ENCODE measurements at places on chromosomes 2 and 18.
A peak's percentile ranks its signal among the peaks of the same experiment; 100 is the strongest.

DNA sequence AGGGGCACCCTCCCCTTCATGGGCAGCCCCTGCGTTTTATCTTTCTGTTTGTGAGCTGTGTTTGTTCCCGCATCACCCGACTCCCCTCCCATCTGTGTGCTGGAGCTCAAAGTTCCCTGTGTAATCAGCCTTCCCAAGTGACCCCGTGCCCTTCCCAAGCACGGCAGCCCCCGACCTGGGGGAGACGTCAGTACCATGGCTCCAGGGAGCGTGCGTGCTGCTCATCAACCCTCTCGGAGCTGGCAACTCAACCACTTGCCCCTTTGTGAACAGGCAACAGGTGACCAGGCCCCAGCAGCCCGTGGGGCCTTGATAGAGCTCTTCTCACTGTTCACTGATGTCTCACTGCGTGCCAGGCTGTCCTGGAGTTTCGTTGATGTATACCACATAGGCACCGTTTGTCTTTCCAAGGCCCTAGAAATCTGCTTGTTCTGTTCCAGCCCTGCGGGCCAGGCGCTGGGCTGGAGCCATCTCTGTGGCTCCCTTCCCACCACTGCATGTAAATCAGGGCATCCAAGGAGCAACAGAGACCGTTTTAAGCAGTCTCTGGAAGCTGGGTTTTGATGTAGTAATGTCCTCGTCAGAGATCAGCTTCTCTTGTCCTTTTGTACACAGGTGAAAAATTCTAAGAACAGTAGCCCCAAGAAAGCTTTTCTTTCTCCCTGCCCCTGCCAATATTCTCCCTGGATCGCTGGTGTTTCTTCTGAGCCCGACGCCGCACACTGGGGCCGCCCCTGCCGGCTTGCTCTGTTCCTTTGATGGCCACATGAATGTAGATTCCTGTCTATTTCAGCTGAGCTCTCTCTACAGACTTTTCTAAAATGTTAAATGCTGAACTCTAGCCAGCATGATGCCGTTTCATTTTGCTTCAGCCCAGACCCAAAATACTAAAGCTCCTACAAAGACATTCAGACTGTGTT, 107.0 kb upstream of the PTPRM start:
- DNase-seq, result no peak

- DNase-seq, result no peak
Observed at GRCh38 chr2:70519453-70519852, 34.2 kb downstream of the TGFA start.

- DNase-seq, result no peak
Observed at GRCh38 chr2:24174851-24175277, at the start of gene FAM228A. FAM228A (plus strand) TSS chr2:24175053; CDS start chr2:24175481, 428 bp downstream.

- DNase-seq, result peak; percentile 88
Observed at GRCh38 chr18:51151568-51152511, 45.6 kb downstream of the MEX3C start.

GRCh38 chr18:27094621-27095020, 90.5 kb downstream of the CHST9 start:
- no peak for DNase-seq

- DNase-seq, result no peak
Observed at GRCh38 chr18:21894619-21895367, 154.2 kb downstream of the MIB1 start.

DNA sequence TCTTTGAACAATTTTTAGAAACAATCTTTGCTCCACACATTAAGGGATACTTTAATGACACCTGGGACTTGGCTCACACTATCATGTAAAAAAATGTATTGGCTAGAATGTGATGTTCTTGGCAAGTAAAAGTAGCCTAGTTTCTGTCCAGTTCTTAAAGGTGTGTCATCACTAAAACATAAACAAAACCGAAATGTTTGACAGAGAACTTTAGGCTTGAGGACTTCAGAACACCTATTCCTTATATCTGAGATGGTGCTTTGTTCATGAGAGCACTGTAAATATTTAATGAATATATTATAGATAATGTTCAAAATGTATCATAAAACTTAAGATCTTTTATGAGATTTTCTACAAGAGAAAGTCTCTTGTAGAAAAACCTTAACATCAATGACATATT, 19.8 kb upstream of the HNRNPA3 start:
- no peak for DNase-seq

DNA sequence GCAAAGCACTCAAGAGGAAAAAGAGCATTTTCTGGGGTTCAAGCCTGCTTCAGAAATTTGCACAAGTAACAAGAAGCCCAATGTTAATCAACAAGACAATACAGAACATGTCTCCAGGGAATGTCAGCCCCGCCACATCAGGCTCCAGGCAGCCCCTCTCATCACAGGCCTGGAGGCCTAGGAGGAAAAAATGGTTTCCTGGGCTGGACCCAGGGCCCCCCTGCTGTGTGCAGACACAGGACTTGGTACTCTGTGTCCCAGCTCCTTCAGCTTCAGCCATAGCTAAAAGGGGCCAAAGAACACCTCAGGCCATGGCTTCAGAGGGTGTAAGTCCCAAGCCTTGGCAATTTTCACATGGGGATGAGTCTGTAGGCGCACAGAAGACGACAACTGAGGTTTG, 802.9 kb upstream of the KLHL29 start:
- no peak for DNase-seq

DNA sequence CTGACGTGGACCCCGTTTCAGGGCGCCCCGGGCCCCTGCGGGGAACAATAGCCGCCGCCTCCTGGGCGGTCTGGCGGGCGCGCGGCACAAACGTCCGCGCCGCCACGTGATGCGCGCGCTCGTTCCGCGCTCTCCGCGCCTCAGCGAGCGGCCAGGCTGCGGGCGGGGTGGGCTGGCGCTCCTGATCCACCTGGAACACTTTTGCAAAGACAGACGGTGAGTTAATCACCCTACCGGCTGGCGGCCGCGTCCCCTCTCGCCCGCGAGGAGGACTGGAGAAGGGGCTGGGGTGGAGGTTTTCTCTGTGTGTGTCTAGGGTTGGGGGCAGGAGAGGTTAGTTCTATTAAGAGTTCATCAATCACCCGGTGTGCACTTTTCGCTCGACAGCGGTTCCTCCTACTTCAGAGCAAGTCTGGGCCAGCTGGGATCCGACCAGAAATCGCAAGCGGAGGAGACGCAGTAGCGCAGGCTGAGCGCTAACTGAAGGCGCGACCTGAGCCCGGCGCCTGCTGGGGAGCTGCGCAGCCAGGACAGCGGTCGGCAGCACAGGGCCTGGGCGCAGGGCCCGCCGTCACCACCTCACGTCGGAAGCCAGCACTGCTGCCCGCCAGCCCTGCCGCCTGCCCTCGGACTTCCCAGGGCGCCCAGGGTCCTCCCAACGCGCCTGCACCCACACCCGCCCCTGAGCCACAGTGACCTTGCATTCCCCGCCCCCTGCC, 10.3 kb upstream of the HOXD1 start:
- DNase-seq, result no peak

- DNase-seq, result no peak
Observed at GRCh38 chr2:58770846-58771245, 529.7 kb upstream of the FANCL start.

DNA sequence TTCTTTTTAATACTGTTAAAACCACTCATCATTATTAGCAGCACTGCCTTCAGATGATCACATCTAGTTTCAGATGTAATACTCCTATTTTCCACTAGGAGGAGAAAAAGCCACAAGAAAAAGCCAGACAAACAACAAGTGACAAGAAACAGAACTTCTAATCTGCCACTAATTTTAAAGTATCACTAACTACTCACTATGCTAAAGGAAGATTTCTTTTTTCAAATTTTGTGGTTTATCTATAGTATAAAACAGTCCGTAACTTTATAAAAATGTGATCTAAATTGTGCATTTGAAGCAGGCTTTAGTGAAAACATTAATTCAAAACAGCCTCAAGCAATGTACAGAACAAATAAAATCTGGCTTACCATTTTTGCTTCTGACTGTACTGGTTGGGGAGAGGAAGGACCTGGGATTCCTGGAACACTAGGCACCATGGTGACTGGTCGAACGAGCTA, 56.8 kb downstream of the ATF2 start:
- no peak for DNase-seq

- DNase-seq, result no peak
Observed at GRCh38 chr2:23505984-23506380, 121.0 kb downstream of the KLHL29 start.

GRCh38 chr2:19114754-19115231, 243.6 kb downstream of the OSR1 start:
- DNase-seq, result no peak

DNA sequence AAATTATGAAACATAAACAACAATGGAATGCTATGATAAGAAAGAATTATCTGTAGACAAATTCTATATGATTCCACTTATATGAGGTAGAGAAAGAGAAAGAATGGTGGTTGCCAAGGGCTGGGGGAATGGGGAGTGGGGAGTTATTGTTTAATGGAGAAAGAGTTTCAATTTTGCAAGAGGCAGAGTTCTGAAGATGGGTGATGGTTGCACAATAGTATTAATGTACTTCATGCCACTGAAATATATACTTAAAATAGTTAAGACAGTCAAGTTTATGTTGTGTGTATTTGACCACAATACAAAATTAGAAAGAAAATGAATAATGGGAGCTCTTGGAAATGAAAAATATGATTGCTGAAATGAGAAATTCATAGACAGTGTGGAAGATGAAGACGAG, 22.6 kb upstream of the FAM117B start:
- DNase-seq, result no peak

- no peak for DNase-seq
Observed at GRCh38 chr2:85440729-85441128, 22.2 kb downstream of the SH2D6 start.

DNA sequence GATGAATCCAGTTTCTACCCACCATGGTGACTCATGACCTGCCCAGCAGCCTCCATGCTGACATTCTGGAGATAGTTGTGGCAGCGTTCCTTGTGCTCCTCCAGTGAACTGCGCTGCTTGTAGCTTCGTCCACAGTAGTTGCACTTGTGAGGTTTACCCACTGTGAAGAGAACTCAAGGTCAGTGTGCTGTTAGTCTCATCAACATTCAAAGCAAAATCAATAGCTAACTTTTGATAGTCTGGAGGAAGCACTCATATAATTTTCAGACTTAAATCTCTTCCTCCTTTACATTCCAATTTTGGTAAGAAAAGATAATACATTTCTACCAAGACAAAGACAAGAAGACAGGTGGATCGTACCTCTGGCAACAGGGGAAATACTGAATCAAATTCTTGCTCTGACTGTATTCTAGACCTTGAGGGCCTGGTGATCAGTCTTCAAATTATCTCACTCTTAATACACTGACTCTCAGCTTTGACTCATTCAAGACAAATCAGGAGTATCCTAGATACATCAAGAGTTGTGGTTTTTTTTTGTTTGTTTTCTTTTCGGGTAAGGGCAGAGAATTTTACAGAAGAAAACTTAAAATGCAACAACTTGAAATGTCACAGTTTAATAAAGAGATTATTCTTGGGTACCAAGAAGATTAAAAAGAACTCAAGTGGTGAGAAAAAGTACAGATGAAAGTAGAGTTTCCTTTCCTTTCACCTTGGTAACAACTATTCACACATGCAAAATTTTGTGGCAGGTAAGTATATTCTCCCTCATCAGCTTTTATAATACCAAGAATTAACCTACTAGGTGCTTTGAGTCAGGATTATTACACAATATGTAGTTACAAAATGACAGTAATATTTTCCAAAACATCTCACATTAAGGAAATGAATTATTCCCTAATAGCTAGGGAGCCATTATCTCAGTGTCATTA, 129.2 kb downstream of the IKZF2 start:
- DNase-seq, result no peak

DNA sequence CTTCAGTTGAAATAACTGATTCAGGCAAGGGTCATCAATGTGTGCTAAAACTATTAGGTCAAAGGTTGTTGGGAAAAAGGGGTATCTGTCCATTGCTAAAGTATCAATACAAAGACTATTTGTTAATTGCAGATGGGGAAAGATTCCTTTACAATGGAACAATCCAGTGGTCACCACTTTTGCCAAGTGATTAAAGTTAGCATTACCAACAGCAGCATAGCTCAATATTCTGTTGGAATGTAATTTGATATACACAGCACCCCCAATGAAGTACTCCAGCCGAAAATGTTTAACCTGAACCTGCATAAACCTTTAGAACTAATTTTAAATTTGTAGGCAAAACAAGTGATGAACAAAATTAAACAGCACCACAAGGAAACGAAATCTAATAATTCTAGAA, 191.0 kb downstream of the TCF4 start:
- DNase-seq, result no peak

GRCh38 chr2:103396152-103396551, 634.3 kb downstream of the TMEM182 start:
- DNase-seq, result no peak

DNA sequence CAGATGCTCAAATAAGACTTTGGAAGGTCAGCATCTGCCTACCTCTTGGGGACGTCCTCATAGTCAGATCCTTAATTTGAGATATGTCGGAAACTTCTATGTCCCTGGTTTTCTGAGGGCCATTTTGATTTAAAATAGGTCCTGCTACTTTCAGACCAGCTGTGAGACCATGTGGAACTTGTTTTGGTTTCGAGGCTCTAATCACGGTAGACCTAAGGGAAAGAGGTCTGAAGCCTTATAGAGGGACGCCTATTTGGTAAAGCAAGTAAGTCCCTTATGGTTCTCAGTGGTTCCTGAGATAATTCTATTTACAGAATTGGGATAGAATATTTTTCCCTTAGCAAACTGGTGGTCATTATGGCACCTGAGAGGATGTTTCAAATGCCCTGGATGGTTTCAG, 75.1 kb downstream of the RFTN2 start:
- no peak for DNase-seq

DNA sequence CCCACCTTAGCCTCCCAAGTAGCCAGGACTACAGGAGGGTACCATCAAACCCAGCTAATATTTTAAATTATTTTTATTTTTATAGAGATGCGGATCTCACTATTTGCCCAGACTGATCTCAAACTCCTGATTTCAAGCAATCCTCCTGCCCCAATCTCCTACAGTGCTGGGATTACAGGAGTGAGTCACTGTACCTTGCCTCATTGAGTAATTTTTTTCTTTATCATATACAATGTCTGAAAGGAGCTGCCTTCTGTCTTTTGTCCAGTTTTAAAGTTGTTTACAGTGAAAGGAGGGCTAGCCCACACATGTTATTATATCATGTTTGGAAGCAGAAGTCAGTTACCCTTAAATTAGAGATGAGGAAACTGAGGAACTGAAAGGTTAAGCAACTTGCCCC, 32.5 kb downstream of the PRKRA start:
- no peak for DNase-seq

DNA sequence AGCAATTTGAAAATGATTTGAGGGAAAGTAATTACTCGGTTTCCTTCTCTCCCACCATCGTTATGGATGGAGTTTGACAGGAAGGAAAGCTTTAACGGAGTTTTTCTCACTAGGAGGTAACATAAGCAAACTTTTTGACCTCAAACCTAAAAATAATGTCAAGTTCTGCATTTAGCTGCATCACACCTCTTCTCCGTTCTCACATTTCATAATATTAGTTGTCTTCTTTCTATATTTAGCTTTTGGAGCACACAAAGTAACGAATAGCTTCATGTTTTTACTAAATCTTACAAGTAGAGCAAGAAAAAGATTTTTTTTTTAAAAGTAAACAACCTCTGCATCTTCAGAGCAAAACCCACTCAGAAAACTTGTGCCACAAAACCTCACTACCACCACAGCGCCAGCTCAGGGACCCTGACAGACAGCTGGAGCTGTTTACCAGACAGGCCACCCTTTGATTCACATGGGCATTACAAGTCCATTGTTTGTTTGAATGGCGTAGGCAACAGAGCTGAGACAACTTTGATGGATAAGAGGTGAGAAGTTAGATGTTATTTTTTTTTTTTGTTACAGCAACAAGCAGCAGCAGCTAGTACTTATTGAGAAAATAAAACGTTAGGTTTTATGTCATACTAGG, 21.9 kb upstream of the ICOS start:
- no peak for DNase-seq

GRCh38 chr2:43387092-43388062, 161.0 kb upstream of the ZFP36L2 start:
- no peak for DNase-seq

- DNase-seq, result no peak
Observed at GRCh38 chr2:33785201-33786106, 186.4 kb upstream of the FAM98A start.

Data from activated CD8-positive, alpha-beta memory T cell treated with anti-CD3 and anti-CD28 coated beads, Interleukin-2, amount 50 U/mL, for 4 hours (primary cell).